ENCODE measurements at places on chromosomes 6 and 20.

GRCh38 chr6:133360194-133360593 is 119.0 kb downstream of the EYA4 start:
- DNase-seq = no peak

DNA sequence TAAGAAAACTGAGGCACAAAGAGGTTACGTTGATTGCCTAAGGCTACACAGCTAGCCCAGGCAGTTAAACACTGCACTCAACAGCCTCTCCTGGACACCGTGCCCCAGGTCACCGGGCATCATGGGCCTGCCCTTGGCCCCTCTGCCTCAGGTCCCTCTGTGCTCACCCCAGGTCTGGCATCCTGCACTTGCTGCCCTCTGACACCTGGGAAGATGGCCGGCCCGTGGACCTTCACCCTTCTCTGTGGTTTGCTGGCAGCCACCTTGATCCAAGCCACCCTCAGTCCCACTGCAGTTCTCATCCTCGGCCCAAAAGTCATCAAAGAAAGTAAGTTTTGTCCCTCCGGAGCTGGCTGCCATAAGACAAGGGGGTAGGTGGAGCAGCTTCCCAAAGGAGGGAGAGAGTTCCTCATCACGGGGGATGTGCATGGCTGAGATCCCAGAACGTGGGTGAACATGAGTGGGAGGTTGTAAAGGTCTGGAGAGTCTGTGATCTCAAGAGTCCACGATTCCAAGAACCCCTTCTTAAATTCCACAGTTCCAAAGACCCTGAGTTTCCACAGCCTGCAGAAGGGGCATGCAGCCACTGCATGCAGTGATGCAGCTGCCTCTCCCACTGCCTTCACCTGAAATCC is 3.0 kb downstream of the BPIFB1 start:
- DNase-seq = no peak

- no peak for DNase-seq
Measured at GRCh38 chr6:31465185-31465536, 32.8 kb upstream of the MICB start.

- no peak for DNase-seq
Measured at GRCh38 chr20:62069741-62070216, 4.1 kb upstream of the TAF4 start.

DNA sequence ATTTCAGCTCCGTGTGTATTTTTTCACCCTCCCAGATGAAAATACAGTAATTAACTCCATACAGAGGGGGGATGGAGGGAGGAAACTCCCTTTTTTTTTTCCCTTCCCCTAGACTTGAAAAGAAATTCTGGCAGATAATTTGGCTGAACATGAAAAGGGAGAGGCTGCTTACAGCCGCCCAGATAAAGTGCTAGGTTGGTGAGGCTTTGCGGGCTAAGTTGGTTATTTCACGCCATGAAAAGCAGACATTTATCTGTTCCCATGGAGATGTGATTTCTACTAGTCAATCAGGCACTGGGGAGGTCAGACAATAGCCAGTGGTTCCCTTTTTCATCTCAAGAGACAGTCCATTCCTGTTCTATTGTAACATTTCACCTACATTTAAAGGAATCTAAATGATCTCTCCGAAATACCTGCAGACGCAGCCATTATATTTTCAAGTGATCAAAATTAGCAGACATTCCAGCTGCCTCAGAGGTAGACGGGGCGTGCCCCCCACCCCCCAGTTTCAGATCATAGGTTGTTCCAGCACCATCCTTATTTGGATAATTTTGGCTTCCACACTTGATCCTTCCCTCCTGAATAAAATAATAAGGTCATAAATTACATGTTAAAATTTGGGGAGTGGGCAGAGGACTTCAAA is 143.9 kb upstream of the ZNF217 start:
- DNase-seq = no peak

GRCh38 chr6:167497428-167498056 is 172.7 kb downstream of the TTLL2 start:
- no peak for DNase-seq

All from stimulated activated CD8-positive, alpha-beta memory T cell treated with anti-CD3 and anti-CD28 coated beads, Interleukin-4, amount 100 ng/mL, for 48 hours (primary cell).